Progenitor cell of endocrine pancreas (in vitro differentiated cells): ENCODE measurements at places on chromosomes 2 and 18. TPM values are rescaled to one million over a fixed set of nuclear protein-coding genes. Genes with fewer than 3 reads are reported as not detected.
A peak's percentile ranks its signal among the peaks of the same experiment; 100 is the strongest.

ATP6V1C2 gene
- 0.19 and 0.36 TPM in 2 replicates for total RNA-seq

TM4SF20 gene
- not detected in 2 replicates for total RNA-seq

- DNase-seq = no peak
Measured at GRCh38 chr2:168939918-168940317, 38.8 kb downstream of the G6PC2 start.

HOXD13 gene
- total RNA-seq = not detected in 2 replicates

DNA sequence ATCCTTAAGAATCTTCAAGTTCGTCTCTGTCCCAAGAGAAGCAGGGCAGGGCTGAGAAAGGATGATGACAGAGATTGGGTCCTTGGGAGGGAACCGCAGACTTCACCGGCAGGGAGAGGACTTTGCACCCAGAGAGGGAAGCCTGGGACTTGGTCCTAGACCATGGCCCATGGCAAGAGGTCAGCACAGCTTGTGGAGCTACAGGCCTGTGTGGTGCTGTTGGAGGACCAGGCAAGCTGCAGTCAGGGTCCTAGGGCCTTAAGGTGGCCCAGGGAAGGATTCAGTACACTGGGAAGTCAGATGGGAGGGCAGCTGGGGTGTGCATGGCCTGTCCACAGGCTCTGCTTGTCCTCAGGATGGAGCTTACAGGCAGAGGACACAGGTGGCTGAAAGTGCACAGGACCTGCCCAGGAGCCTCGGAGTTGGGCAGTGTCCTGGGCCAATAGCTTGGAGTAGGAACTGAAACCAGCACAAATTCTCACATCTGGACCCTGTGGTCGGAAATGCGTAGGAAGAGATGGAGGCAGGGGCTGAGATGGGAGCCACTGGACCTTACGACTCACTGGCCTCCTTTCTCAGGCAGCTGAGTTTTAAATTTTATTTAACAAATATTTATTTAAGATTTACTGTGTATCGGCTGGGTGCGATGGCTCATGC, 56.4 kb upstream of the TCF7L1 start:
- DNase-seq = no peak

DNA sequence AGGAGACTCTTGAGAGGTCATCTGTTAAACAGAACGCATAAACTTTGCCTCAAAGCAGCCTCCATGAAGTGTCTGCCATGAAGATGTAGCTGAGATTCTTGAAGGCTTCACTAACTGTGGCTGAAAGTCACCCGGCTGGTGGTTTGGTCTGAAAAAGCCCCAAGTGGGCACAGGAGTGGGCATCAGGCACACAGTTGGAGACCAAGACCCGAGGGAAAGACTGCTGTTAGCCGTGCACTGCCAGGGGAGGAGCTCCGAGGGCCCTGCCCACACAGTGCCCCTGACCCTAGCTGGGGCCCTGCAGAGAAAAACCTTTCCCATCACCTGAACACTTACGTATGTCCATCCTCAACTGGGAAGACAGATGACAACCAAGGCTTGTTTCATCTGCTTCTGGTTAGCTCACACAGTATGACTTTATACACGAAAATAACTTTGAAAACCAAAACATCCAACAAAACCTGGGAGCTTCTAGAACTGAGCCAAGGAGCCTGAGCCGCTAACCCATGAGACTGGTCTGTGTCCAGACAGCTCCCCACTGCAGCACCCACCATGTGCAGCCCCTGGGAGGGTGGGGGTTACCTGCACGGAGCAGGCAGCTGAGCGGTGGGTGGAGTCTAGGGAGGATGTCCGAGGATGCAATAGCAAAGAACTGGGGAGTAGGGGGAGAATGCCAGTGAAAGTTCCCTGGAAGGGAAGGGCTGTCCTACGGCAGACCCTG, 15.4 kb downstream of the HJURP start:
- DNase-seq = no peak

BOLL gene
- 0.22 and 0.51 TPM in 2 replicates for total RNA-seq

- DNase-seq = no peak
Measured at GRCh38 chr2:141015341-141016047, 1115.3 kb downstream of the LRP1B start.

- DNase-seq = no peak
Measured at GRCh38 chr2:129337076-129337475, 642.4 kb upstream of the RAB6C start.

CRIM1 gene
- 25.8 and 33.8 TPM in 2 replicates for total RNA-seq

GRCh38 chr2:153536115-153536514, 57.6 kb upstream of the RPRM start:
- DNase-seq = no peak

SATB2 gene
- 4.4 and 4.7 TPM in 2 replicates for total RNA-seq

DNA sequence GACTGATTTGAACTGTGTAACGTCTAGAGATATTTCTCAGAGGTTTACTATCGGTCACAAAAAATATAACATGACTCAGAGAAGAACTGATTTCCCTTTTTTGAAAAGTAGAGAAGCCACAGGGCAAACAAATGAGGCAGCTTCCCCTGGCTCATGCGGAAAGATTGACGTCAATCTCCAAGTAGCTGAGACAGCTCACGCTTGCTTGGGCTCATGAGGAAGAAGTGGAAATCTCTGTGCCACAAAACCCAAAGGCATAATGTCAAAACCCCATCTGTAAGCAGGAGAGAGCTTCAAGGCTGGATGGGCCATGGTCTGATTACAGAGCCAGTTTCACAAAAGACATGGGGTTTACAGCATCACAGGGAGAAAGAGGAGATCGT, 188.1 kb downstream of the ARL4C start:
- no peak for DNase-seq

GRCh38 chr2:100038011-100038410, 104.4 kb downstream of the AFF3 start:
- no peak for DNase-seq

GRCh38 chr2:227033471-227034148, 130.4 kb downstream of the COL4A4 start:
- peak; percentile 57 for DNase-seq

- DNase-seq = no peak
Measured at GRCh38 chr18:45628979-45629958, 14.0 kb downstream of the SLC14A2 start.

- DNase-seq = no peak
Measured at GRCh38 chr2:158359846-158360245, 96.7 kb downstream of the CCDC148 start.

DNA sequence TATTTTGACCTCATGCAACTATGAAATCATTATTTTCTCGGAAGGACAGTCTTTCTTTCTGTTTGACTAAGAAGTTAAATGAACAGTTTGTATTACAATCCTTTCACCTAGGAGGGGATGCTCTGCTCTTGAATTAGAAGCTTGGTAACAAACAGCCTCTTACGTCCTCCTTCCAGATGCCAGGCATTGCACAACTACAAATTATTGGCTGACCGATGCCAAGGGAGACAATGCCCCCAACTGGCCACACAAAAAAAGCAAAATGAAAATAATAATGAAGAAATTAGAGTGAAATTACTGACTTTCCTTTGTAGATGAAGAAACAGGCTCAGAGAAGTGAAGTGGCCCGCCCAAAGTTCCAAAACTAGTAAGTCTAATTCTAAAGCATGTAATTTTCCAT, 177.9 kb downstream of the CYRIA start:
- DNase-seq = no peak

CCDC74B gene
- total RNA-seq = 10.7 and 10.9 TPM in 2 replicates

DNA sequence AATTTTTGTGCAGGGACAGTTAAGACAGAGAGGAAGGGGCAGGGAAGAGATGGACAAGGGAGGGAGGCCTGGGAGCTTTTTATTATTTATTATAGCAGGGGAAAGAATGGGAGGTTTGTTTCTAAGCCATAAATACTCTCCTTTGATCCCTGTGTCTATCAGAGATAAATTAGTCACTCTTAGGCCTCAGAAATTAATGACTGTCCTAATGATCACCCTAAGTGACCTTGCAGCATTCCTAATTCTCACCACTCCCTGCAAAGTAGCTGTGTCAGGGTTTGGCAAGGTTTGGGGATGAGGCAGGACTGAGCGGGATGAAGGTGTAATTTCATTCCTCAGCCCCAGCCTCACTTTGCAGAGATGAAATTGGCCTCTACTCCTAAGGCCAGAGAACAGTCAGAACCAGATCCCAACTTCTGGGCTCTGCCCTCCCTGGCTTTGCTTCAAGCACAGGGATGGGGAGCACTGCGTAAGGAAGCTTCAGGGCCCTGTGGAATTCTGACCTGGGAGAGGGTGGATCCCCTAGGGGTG, 95.0 kb downstream of the TMEM17 start:
- DNase-seq = no peak

EPB41L3 gene
- 41.7 and 49.8 TPM in 2 replicates for total RNA-seq

CD8B gene
- 0.62 TPM in 1 of 2 replicates, not detected in the other for total RNA-seq

GRCh38 chr2:206260188-206261012, 14.1 kb upstream of the ZDBF2 start:
- no peak for DNase-seq

B3GNT2 gene
- total RNA-seq = 17.4 and 18.5 TPM in 2 replicates

DNA sequence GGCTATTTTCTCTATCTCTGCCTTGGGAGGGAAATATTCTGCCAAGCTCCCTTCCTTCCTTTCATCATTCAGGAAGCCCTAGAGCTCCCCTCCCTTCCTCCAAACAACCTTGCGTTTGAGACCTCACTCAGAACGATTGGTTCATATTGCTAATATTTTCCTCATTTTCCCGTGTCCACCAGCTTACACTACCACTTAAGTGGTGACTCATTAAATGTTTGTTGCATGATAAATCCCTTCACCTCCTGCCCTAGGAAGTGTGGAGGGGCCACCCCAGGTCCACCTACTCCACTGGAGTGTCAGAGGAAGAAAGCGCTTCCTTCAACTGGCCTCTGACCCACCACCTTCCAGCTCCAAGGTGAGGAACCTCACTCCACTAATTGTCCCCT, 2.3 kb upstream of the LPIN2 start:
- no peak for DNase-seq

GRCh38 chr18:26438980-26439379, 109.4 kb downstream of the KCTD1 start:
- DNase-seq = no peak

DNA sequence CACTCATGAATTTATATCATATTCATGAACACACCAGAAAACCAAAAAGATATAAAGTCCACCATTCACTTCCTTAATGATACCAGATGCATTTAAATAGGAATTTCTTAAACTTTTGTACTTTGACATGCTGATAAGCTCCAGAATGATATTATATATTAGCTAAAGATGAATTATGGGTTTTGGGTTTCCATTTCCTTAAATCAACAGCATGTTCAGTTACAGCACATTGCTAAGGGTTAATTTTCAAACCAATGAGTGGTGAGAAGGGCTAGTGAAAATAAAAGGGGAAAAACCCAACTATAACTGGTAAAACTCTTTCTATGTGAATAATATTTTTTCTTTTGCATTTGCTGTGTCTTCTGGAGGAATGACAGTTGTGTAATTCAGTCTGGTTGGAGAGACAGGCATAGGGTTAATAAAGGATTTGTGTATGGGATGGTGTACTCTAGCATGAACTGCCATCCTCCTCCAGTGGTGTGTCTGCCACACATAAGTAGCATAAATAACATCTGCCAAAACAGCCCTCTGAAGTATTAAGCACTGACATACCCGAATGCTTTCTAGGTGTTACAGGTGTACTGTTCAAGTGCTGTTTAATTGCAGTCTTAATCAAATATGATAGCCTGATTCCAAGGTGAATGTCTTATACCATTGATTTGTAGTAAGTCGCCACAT, 19.3 kb upstream of the CPS1 start:
- no peak for DNase-seq

DNA sequence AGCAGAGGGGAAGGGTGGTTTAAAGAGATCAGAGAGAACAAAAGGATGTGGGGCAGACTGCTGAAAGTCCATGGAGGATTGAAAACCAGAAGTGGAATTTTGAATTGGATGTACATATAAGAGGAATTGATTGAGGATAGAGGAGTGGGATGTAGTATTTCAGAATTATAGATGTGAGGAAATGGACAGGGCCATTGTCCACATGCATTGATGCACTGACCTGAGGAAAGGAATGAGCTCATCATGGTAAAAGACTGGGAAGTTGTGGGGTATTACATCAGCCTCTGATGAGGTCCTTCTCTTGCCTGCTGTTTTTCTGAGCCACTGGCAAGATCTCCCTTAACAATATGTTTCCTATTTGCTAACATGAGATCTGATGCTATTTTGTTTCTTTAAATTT, 365.7 kb upstream of the FANCL start:
- no peak for DNase-seq

- DNase-seq = no peak
Measured at GRCh38 chr2:161419638-161420190, 3.6 kb downstream of the TBR1 start.

TTC39C gene
- 28.8 and 30.1 TPM in 2 replicates for total RNA-seq

DNA sequence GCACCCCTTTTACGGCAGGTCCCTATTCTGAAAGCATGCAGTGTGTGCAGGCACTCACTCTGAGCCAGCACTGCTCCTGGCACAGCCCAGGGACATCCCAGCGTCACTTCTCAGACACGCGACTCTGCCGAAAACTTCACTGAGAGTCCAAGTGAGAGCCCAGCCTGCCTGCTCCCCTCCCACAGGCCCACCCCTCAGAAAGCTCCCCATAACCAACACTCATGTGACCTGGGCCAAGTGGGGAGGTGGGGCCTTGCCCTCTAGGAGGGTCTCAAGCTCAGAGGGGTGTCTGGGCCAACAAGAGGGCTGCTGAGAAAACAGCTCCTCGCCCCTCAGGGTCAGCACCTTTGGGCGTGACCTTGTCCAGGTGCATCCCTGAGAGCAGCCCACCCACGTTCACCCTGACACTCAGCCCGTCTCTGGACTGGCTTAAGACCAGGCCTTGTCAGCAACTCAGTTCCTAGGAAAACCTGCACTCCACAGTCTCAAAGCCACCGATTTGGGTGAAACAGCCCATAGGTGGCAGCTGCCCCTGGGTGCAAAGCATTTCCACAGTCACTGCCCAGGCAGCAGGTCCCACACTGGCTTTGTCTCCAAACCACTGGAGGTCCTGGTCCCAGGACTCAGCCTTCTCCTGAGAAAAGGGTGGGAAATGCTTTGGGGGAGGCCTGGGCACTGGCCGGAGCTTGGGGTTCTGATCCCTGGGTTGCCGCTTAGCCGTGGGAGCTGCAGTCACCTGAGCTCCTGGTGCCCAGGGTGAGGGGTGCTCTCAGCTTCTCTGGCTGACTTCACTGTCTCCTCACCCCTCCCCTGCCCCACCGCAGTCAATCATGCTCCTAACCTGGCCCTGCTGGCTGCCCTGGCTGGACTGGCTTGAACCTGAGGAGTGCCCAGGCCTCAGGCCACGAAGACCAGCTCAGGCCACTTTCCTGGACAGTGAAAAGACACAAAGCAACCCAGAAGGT, 209.6 kb downstream of the HDAC4 start:
- DNase-seq = no peak

BOD1L2 gene
- not detected in 2 replicates for total RNA-seq

UGT1A10 gene
- not detected in 2 replicates for total RNA-seq

POTEI gene
- 4.9 and 5.6 TPM in 2 replicates for total RNA-seq

- DNase-seq = no peak
Measured at GRCh38 chr2:118982039-118982438, 40.0 kb downstream of the MARCO start.

GRCh38 chr2:16318051-16318450, 347.6 kb downstream of the CYRIA start:
- no peak for DNase-seq

- DNase-seq = no peak
Measured at GRCh38 chr2:37080266-37080665, 3.9 kb downstream of the HEATR5B start.

ALPP gene
- not detected in 2 replicates for total RNA-seq

ZNF396 gene
- 4.5 and 5.9 TPM in 2 replicates for total RNA-seq

GALM gene
- 40.2 and 46.3 TPM in 2 replicates for total RNA-seq

ZNF521 gene
- total RNA-seq = 39.1 and 41.4 TPM in 2 replicates

- no peak for DNase-seq
Measured at GRCh38 chr2:201411421-201411820, 39.8 kb downstream of the TRAK2 start.

DES gene
- not detected in 2 replicates for total RNA-seq

- no peak for DNase-seq
Measured at GRCh38 chr2:20614201-20615067, 36.5 kb downstream of the HS1BP3 start.

LYG2 gene
- total RNA-seq = not detected in 2 replicates
